ENCODE measurements at places on chromosomes 3 and 15.

DNA sequence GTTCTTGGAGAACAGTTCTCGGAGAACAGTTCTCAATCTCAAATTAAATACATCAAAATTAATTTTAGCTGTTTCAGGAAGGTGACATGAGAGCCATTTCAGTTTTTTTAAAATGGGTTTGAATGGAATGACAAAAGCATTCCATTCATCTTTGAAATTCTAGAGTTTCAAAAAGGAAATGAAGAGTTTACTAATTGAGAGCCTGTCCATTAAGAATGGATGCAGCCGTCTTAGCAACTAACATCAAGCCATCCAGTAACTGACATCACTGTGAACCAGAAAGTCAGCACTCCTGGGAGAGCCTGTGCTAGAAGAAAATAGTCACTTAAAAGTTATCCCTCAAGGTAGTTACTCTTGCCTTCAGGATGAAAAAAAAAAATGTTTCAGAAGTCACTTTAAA, 47.0 kb upstream of the FSTL1 start:
- no peak for DNase-seq

DNA sequence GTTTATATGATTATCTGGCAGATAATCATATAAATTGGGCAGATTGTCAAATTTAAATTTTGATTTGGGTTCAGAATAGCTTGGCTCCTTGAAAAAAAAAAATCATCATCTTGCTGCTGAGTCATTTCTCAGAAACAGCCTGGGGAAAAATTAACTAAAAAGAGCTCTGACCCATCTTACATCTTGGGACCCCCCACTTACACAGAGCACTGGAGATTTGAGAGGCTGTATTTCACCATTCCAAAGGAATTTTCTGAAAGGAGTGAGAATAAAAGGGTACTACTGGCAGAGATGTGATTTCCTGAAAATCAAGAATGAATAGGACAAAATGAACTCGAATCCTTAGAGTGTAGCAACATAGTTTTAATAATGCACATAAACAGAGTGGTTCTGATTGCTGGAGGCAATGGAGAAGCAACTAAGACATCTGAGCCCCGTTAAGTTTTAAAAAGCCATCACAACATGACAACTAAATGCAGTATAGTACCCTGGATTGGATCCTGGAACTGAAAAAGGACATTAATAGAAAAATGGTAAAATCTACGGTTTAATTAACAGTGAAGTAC, 97.5 kb downstream of the RFTN1 start:
- DNase-seq: no peak

GRCh38 chr3:147619921-147620560, 210.9 kb downstream of the ZIC1 start:
- DNase-seq: no peak

DNA sequence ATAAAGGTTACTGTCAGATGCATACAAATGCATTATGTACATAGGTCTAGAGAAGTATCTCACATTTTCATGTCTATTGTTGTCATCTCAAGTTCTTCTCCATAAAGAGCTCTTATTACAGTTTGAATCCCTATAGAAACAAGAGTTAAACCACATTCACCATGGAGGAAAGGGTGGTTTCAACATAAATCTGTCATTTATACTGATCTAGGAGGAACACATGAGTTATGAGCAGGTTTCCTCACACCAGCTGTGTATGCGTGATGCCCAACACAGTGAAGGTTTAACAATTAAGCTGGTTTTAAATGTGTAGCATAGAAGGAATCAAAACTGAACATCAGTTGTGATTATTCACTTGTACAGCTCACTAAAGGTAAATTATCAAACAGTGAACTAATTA, 251.7 kb downstream of the KCNMB2 start:
- no peak for DNase-seq

DNA sequence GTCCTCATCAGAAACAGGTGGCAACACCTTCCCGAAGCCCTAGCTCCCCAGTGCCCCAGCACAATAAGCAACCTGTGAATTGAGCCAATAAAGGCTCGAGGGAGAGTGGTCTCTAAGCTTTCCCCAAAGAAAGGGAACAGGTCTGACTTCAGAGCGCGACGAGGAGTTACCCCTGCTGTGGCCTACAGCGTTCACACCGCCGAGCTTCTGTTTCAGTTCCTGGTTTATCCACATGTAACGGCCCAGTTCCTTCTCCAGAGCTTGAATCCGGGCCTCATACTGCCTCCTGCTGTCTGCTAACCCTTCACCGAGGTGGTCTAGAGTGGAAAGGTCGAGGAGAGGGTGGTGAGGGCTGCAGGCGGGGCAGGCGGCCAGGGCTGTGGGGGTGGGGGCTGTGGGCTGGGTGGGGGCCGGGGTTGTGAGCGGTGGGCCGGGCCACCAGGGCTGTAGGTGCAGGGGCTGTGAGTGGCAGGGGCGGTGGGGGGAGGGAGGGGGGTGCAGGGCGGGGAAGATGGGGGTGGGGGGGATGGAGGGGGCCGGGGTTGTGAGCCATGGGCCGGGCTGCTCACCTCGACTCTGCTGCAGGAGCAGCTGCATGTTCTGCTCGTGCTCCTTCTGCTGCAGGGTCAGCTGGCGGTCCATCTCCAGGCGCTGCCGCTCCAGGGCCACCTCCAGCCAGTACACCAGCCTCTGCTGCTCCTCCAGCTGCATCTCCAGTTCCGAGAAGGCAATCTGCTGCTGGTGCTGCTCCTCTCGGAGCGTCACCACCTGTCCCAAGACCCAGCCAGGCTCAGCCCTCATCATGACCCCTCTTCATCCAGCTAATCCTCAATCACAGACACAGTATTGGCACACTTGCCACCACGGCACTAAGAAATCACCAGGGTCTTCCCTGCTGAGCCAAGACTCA, 26.2 kb downstream of the KIF7 start:
- no peak for DNase-seq

- DNase-seq: no peak
These were observed 55.9 kb upstream of the ABHD17C start for GRCh38 chr15:80639168-80639555.

DNA sequence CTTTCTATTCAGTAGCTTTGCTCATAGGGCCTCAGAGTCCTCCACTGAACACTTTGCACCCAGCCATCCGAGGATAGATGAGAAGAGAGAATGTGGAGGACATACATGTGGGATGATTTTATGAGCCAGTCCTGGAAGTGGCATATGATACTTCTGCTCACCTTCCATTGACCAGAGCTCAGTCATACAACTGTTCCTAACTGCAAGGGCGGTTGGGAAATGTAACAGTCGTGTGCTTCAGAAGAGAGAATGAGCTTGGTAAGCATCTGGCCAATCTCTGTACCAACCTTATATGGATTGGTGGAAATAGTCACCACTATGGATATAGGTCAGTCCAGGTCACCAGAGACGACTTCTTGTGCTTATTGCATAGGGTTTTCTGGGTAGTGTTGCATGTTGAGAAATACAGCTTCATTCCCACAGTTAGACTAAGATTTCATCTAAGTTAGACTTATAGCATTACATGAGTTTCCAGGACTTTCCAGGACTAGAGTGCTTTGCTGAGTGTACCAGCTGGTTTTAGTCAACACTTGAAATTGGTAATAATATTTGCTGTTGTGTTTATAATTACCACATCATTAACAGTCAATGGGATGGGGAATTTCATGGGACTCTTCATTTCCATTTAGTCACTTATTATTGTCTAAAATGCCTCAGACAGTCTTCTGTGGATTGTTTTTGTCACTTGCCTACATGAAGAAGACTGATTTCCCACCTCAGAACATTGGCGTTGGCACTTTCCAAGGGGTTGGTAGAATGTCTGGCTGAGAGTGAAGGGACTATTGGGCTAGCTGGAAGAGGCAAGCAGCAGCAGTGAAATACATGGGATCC, 214.5 kb upstream of the ROPN1 start:
- no peak for DNase-seq

- peak; percentile 69 for DNase-seq
These were observed 3.1 kb downstream of the GP5 start for GRCh38 chr3:194395778-194396538.

- peak; percentile 37 for DNase-seq
These were observed 604 bp downstream of the KCTD6 start for GRCh38 chr3:58492494-58492905.

Measured in activated naive CD4-positive, alpha-beta T cell treated with anti-CD3 and anti-CD28 coated beads, Interleukin-2, amount 50 U/mL, for 16 hours (primary cell).